Stimulated activated CD8-positive, alpha-beta memory T cell treated with anti-CD3 and anti-CD28 coated beads, Interleukin-15, amount 100 ng/mL, for 1 hour (primary cell): ENCODE measurements at places on chromosomes 4 and X.
A peak's percentile ranks its signal among the peaks of the same experiment; 100 is the strongest.

GRCh38 chr4:124738994-124739393, 26.5 kb upstream of the ANKRD50 start:
- DNase-seq, result no peak

- no peak for DNase-seq
Measured at GRCh38 chr4:148216321-148216720, 225.9 kb downstream of the NR3C2 start.

GRCh38 chr4:83569429-83569828, 33.5 kb downstream of the GPAT3 start:
- DNase-seq, result no peak

DNA sequence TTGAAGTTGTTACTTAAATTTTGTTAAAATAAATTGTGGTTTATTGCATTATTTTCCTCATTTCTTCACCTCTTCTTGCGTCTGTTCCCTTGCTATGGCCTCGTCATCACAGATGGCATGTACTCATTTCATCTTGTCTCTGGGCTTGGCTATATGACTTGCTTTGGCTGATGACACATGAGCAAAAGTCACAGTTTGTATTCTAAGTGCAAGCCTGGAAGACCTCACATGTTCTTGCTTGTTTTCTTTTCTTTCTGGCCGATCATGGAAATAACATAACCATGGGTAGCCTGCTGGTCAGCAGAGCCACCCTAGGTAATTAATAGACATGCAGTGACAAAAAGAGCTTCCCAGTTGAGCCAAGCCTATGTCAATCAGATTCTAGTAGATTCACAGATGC, 527.9 kb downstream of the SPRY1 start:
- no peak for DNase-seq

DNA sequence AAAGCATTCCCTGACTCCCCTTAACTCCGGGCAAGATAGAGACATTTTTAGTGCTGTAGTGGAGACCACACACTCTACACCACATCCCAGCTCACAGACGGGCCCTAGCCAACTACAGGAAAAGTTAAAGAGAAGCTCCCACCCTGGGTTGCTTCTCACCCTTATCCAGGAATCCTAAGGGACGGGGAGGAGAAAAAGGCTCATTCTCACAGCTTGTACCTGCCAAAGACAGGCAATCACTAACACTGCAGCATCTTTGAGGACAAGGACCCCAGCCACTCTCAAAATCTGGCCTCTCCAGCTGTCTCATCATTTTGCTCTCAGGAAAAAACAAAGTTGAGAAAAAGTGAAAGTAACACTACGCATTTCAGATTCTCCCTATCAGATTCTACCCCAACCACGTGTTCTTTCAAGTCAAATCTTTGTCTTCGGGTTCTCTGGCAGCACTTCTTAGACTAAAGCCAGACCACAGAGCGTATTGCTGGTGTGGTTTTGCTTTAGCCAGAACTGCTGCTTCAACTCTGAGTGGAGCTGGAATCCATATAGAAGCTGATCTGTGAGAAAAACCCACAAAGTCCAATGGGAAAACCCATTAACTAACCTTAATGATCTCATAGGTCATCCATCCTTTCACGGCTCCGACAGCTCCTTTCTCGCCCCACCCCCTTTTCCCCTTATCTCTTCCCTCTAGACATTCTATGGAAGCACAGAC, 605.9 kb upstream of the DIPK2B start:
- DNase-seq, result peak; percentile 5

- DNase-seq, result peak; percentile 14
Measured at GRCh38 chrX:151393514-151393913, 3.5 kb upstream of the VMA21 start.

GRCh38 chr4:152686452-152687013, 6.7 kb upstream of the TMEM154 start:
- DNase-seq, result no peak

- no peak for DNase-seq
Measured at GRCh38 chrX:145687146-145687545, 130.5 kb upstream of the SLITRK2 start.

GRCh38 chrX:153668423-153669173, 5.0 kb downstream of the PNCK start:
- DNase-seq, result no peak

- no peak for DNase-seq
Measured at GRCh38 chr4:74539044-74539790, 94.3 kb downstream of the AREG start.

GRCh38 chr4:169185133-169185956, 85.4 kb downstream of the SH3RF1 start:
- DNase-seq, result no peak

GRCh38 chrX:129813662-129814368, 29.9 kb downstream of the ZDHHC9 start:
- no peak for DNase-seq

- no peak for DNase-seq
Measured at GRCh38 chr4:110860125-110860524, 237.2 kb upstream of the PITX2 start.

DNA sequence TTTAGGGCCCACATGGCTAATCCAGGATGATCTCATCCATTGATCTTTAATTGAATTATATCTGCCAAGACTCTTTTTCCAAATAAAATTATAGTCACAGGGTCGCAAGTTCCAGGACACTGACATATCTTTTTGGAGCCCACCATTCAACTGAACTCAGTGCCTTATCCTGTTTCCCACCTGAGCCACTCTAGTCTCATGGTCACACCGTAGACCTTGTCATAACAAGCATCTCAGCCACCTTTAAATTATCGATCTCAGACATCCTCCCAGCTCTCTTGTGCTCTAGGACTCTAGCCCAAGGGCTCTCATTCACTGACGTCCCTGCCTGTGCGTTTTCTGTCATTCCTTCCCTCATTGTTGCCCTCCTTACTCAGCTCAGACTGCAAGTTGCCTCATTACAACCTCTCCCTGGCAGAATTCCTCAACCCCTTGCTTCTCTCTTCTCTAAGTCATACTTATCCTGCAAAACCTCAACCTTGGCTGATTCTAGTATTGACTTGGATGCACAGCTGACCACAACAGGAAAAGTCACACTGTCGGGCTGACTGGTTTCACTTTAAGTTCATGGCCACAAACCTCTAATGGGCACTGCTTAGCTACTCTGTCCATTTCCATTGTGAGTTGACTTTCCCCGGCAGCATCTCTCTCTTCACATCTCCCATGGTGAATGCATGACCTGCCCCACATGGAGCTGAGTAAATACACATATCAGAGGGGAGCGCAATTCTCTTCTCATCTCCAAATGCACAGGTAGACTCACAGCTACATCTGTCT, 91.0 kb upstream of the TRIM2 start:
- DNase-seq, result no peak

GRCh38 chr4:95540227-95540626, 8.5 kb downstream of the UNC5C start:
- DNase-seq, result no peak

GRCh38 chrX:91434351-91435168, at the start of gene PABPC5:
TSS of gene PABPC5 (plus strand) at chrX:91434839. CDS start at chrX:91435578, 739 bp downstream.
- no peak for DNase-seq

DNA sequence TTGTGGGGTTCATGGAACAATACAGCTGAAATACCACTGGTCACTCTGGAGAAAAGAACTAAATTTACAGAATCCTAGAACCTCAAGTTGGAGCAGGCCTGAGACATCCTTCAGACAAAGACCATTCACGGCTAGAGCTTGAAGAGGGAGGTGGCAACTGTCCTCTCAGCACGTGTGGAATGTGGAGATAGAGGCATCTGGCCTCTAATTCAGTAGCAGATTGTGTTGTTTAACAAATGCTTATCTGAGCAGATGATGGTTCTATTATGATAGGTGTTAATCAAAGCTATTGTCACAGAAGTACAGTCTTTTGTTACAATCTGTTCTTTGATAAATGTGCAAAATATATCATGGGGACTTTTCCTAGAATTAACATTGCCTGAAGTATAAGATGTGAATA, 121.7 kb upstream of the KCNIP4 start:
- DNase-seq, result no peak

DNA sequence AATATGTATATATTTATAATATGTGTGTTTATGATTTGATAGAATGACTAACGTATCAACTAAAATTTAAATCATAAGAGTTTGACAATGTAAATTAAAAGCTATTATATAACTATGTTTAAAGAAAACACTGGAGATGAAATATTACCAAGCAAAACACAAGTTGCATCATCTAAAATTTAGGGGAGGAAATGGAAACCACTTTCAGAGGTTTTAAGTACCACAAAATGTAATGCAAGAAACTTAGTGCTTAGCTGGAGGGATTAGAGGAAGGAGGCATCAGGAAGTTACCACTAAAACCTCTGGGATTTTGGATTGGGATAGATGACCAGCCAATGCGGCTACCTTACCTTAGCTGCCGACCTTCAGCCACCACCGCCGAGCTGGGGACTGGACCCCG, 1192.1 kb upstream of the PRKX start:
- DNase-seq, result no peak

GRCh38 chrX:103773445-103773844, 3.2 kb upstream of the PLP1 start:
- no peak for DNase-seq

DNA sequence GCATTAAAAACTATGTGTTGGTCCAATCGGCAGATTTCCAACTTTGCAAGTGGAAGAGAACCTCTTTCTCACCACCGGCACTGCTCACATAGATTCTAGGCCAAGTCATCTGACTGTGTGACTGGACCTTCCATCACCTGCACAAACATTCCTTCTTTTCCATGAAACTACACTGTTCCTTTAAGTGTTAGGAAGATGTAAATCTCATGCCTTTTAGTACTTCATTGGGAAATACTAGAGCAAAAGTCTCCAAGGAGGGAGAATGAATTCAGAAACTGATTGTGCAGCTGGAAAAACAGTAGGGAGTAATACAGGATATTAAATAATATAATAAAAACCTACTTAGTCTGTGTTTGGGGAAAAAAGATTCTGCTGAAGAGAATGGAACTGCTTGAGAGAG, 238.2 kb downstream of the GPC3 start:
- DNase-seq, result no peak

- no peak for DNase-seq
Measured at GRCh38 chrX:19660604-19661255, 145.4 kb upstream of the MAP3K15 start.

- no peak for DNase-seq
Measured at GRCh38 chr4:172975651-172976229, 192.9 kb upstream of the GALNT7 start.

GRCh38 chr4:94298725-94299252, 43.8 kb downstream of the HPGDS start:
- no peak for DNase-seq

GRCh38 chr4:7894677-7895181, 44.9 kb downstream of the AFAP1 start:
- no peak for DNase-seq

DNA sequence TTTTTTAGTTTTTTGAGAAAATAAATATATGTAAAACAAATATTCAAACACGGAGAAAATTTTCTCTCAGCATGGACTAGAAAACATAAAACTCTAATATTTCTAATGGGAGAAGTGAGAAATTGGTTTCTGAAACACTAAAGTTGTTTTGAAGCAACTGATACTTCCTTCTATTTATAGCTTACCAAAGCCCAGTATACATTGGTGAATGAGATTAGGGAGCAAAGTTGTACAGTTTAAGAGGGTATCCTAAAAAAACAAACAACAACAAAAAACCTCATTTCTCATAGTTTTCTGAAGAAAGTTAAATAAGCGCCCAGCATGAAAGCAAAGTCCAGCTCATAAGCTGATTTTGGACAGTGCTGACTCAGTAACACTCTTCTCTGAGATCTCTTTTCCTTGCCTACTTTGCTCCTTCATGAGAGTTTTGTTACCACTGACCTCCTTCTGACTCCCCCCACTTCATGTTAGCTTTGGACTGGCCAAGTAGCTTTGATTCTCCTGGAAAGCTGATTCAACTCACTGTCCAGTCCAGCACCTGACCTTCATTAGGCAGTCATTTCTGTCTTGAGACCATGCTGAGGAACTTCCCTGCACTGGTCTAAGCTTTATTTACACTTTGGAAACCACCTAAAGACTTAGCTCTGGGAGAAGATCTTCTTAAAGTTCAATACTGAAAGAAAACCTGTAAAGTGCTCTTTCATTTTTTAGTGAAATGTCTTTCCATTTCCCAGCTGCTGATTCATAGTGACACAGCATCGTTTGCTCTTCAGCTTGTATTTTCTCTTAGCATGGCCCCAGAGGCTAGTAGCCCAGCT, 21.8 kb upstream of the P2RY10 start:
- DNase-seq, result no peak

- DNase-seq, result no peak
Measured at GRCh38 chrX:129655547-129656249, 942 bp upstream of the APLN start.

- DNase-seq, result no peak
Measured at GRCh38 chr4:88511236-88511635, 12.3 kb downstream of the PYURF start.

DNA sequence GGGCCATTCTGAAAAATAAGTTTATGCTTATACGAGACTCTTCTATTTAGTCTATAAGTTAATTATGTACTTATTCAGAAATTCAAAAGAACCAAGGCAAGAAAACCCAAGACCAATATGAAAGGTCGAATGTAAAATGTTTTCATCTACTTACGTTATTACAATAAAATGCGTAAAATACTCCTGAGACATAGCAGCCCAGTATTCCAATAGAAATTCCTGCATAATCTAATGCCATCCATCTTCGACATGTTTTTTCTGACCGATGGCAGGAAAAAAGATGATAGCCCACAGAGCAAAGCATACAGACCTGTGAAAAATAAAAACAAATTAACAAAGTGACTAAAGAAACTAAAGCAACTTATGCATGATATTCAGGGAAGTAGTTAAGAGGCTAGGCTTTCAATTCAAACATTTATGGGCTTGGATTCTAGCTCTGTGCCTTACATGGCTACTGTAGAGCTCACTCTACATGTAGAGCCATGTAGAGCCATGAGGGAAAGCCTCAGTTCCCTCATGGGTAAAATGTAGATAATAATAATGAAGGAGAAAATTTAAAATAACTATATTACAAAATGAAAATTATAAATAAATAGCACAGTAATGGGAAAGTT, 9.1 kb downstream of the PAQR3 start:
- no peak for DNase-seq

DNA sequence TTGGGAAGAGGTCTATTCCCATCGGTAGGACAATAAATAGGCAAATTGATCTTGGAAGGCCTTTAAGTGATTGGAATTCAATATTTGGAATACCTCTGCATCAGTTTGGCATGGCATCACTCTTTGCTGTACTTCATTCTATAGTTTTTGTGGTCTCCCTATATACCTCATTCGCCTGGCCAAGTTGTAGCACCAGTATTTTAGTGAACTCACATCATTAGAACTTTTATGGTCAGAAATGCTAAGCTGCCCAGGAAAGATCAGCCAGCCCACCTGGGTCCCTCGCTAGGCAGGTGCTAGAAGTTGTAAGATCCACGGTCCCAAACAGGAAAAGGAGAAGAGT, 40.3 kb downstream of the ZCCHC13 start:
- no peak for DNase-seq

DNA sequence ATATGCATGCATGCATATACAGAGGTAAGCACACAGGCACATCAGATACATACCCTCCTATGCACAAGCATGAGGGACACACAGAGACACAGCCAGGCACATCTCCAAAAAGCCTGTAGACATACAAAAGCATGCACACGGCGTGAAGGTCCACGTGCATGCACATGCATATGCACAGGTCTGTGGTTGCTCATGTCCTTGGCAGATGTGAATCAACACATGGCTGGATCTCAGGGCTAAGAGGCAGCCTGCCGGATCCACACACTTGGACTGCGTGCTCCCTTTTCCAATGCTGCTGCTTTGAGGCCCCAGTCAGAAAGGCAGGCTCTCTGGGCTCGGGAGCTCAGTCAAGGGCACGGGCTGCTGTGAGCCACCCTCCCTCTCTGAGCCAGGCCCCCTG, 3.6 kb downstream of the STARD8 start:
- no peak for DNase-seq
